ENCODE measurements at places on chromosomes 1 and 21.

DNA sequence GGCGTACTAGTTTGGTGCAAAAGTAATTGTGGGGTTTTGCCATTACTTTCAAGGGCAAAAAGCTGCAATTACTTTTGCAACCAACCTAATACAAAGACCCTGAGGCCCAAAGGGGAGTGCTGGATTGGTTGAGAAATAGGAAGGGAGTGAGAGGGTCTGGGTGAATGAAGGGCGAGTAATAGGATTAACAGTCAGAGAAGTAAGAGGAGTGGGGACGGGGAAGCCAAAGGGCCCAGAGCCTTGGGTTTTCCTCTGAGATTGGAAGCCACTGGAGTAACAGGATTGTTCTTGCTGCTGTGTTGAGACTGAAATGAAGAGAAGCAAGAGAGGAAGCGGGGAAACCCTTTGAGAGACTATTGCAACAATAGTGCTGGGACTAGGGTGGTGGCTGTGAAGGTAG, 19.0 kb upstream of the PRELP start:
- no peak for DNase-seq

GRCh38 chr1:236261033-236261432, 20.7 kb downstream of the ERO1B start:
- no peak for DNase-seq

DNA sequence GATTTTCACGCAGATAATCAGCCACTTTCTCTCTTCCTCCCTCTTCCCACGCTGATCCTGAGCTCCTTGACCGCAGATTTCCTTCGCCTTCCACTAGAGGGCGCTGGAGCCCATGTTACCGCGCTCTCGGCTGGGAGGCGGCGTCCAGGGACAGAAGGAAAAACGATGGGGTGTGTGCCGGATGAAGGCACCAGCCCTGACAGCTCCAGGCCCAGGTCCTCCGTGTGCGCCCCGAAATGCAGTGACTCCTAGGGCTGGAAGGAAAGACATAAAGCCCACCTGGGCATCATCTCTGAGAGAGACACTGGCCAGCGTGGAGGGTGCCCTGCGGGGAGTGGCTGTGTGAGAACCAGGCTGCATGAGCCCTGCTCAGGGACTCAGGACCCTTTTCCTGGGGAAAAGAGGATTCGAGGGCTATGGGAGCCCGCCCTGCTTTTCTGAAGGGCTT, 44.9 kb upstream of the CYP2J2 start:
- DNase-seq: peak; percentile 56

- DNase-seq: no peak
Measured at GRCh38 chr1:21239221-21239620, 51.0 kb downstream of the ECE1 start.
